ENCODE measurements at places on chromosomes 3 and 15.

DNA sequence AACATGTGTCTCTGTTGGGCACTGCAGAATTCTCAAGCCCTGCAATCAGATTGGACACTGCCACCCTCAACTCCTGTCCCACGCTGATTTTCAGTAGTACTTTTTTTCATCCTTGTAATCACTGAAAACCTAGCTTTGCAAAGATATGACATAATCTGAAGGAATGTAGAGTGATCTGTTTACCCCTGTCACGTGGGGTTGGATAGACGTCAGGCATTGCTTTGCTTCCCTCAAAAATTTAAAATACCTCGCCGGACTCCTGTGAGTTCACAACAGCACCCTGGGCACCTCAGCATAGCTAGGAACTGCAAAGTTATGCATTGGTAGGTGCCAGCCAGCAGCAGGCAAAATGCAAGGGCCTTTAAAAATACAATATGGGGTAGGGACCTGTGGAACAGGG, 71.1 kb upstream of the OXTR start:
- no peak for DNase-seq

GRCh38 chr3:159150180-159150579, 348.3 kb downstream of the MFSD1 start:
- DNase-seq = no peak

GRCh38 chr3:135736740-135737139, 228.8 kb upstream of the PPP2R3A start:
- no peak for DNase-seq

- DNase-seq = no peak
These were observed 42.9 kb downstream of the DCUN1D1 start for GRCh38 chr3:182937293-182938051.

GRCh38 chr3:184135911-184136260, 728 bp downstream of the EIF2B5 start:
- no peak for DNase-seq

DNA sequence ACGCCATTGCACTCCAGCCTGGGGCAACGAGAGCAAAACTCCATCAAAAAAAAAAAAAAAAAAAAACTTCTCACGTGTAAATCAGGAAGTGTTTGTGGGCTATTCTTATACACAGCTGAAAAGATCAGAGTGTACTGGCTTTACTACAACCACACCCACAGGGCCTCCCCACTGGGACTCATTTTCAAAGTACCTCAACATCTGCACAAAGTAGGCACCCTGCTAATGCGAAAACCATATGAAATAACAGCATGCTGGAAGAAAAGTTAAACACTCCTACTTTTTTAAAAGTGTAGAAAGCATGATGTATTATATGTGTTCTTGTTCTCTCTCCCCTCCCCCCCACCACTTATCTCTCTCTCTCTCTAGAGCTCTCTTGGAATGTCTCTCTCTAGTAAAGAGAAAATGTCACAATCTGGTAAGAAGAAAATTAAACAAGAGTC, 11.1 kb downstream of the UACA start:
- no peak for DNase-seq

GRCh38 chr15:79769069-79769481, 127.7 kb downstream of the MTHFS start:
- no peak for DNase-seq

- DNase-seq = no peak
These were observed 59.9 kb downstream of the SEC22A start for GRCh38 chr3:123261666-123262065.

DNA sequence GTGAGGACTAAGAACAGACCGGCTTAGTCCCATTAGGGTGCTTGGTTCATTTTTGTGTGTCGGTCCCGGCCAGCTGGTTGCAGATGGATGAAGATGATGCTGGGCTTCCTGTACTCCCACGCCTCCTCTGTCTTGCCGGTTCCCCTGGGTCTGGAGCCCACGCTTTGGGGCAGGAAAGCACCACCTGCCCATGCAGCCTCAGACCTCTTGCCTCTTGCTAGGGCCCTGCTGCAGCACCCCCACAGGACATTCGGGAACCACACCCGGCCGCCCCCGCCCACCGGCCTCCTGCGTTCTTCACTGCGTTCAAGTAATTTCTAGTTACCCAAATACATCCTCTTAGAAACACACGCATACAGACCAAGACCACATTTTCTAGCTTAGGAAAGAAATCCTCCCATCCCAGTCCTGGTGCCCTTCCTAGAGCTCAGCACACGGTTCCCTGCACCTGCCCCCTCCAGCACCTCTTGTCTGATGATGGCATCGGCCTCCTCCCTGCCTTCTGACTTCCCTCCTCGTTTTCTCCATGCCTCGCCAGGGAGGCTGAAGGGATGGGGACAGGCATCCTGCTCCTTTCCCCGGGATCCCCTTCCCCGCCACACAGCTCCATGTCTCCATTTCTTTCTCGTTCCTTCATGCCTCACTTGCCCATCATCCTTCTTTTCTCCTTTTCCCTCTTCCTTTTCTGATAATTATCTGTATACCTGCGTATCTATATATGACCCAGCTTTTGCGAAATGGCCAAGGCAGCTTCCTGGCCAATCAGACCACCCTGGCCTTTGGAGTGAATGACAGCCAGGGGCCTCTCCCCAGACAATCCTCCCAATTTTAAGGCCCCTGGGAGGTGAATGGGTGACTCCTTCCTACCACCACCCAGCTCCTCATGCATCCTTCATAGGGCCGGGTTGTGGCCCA, 30.9 kb downstream of the FAM3D start:
- DNase-seq = no peak

- no peak for DNase-seq
These were observed 51.7 kb downstream of the SCN11A start for GRCh38 chr3:39000008-39000450.

DNA sequence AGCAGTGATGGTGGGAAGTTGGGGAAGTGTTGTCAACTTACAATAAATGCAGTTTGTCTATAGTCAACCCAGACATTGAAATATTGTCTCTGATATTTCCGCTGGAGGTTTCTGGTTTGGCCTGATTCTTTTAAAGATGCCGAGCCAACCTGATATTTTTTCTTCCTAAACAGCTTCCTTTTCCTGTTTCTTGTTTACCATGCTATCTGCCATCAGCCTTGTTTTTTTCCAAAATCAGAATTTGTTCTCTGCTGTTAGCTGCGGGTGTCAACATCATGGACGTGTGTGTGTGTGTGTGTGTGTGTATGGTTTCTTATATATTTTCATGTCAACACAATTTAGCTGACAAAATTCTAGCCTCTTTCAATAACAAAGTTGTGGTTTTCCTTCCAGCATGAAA, 41.2 kb upstream of the XCR1 start:
- DNase-seq = no peak

All from T-helper 1 cell (primary cell).